CD4-positive, alpha-beta T cell treated with Interleukin-15 for 4 hours (primary cell): ENCODE measurements at places on chromosomes 2 and 18.

GRCh38 chr2:233982421-233983121, 65.4 kb downstream of the TRPM8 start:
- no peak for DNase-seq

- no peak for DNase-seq
Observed at GRCh38 chr2:233988581-233988980, 61.9 kb upstream of the SPP2 start.

DNA sequence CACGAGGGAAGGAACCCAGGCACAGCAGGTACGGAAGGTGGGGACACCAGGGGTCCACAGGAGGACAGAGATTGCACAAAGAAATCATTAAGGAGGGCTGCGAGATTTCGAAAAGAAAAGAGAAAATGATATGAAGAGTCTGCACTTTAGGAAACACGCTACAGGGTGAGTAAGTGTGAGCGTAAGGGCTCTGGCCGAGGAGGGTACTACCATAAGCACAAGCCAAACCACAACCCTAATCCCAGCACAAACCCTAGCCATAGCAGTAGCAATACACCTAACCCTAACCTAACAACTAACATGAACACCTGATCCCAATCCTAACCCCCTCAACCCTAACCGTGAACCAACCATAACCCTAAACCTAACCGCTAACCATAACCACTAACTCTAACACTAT, 104.0 kb downstream of the ZNF516 start:
- no peak for DNase-seq

DNA sequence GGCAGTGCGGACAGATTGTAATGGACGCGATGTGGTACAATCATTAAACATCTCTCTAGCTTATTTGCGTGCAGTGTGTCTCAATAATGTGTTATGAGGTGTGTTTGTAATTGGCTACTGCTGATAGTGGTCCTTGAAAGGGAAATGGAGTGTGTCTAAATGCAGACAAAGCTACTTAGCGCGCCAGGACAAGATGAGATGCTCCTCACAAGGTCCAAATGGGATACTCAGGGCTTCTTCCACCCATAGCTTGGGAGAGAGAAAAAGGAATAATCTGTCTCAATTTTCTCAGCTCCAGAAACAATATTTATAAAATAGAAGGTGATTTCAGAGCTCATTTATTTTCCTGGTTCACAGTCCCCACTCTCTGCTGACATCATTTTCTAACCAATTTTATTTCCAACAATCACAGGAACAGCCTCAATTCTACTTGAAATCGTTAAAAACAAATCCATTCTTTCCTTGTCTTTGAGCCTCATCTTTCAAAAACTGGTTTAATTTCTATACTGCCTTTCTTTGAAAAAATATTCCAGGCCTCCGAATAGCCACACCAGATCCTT, 28.5 kb downstream of the GALNT14 start:
- DNase-seq, result no peak

DNA sequence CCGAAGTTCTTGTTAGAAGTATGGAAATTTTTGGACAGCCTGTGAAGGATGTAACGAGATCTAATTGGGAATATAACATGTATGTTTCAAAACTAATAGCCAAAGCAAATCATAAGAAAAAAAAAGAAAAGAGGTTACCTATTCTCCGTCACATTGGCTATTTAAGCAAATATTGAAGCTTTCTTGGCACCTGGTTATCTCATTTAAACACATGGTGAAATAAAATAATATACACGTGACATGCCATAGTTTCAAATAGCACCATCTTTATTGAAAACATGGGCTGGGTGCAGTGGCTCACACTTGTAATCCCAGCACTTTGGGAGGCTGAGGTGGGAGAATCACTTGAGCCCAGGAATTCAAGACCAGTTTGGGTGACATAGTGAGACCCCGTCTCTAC, 56.7 kb downstream of the ZEB2 start:
- no peak for DNase-seq

DNA sequence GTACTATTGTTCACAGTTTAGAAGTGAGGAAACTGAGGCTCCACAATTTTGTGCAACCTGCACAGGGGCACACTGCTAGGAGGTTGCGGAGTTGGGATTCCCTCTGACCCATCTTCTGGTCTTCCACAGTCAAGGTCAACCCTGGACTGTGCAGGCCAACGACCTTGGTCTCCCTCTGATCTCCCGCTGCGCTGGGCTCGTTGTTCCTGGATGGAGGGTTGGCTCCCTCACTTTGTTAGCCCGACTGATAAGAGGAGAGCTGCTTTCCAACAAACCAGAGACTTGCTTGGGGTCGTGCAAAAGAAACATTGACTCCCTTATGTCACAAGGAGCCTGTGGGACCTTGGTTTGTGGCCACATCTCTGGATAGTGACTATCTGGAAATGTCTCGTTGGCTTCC, 187.6 kb downstream of the MYCN start:
- DNase-seq, result no peak

DNA sequence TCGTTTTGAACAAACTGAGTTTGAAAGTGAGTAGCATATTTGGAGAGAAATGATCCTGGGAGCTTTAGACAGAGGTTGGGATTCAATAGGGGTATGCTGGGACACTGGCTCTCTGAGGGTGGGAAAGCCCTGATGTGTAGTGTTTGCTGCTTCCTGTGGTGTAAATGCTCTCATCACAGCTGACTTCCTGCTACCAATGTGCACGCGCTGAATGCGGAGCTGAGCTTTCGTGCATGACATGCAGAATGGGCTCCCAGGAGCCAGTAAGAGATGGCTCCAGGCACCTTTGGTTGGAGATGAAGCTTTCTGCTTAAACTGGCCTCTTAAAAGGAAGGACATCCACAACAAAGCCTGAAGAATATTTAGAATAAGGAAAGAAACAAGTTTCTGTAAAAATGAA, 224.1 kb upstream of the CCDC150 start:
- DNase-seq, result no peak
